Anterior cingulate cortex (tissue), 58 donors: ENCODE measurements at places on chromosomes 7 and 10.

GRCh38 chr7:90251304-90251635, 6.3 kb downstream of the CFAP69 start:
- no peak for DNase-seq

- no peak for DNase-seq
Measured at GRCh38 chr7:47539398-47540052, 42.4 kb downstream of the TNS3 start.

- DNase-seq = no peak
Measured at GRCh38 chr10:71848325-71849275, 2.5 kb downstream of the PSAP start.

GRCh38 chr10:103177123-103177522, 15.9 kb downstream of the NT5C2 start:
- no peak for DNase-seq

DNA sequence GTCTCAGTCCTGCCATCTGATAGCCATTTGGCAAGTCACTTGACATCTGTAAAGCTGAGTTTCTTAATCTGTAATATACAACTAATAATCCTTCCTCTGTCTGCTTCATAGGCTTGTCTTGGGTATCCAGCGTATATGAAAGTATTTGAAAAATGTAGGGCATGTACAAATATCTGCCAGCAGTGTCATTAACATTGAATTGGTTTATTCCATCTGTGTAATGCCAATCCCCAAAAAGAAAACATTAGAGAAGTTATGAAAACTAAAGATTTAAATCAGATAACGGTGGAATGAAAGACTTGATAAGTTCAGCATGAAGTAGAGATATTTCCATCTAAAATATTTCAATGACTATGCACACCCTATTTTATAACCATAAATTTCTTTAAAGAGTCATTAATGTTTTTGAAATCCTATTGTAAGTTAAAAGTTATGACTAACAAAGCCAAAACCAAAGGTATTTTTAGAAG, 9.8 kb upstream of the RTKN2 start:
- DNase-seq = no peak

GRCh38 chr7:42227936-42228591, 8.9 kb downstream of the GLI3 start:
- DNase-seq = no peak

GRCh38 chr10:69818676-69819239, 17.1 kb downstream of the COL13A1 start:
- no peak for DNase-seq

- DNase-seq = no peak
Measured at GRCh38 chr10:34029455-34029854, 695.0 kb upstream of the NRP1 start.

GRCh38 chr7:5231116-5231515, 41.1 kb downstream of the WIPI2 start:
- DNase-seq = no peak

- no peak for DNase-seq
Measured at GRCh38 chr10:27714349-27714748, 31.3 kb downstream of the MKX start.

GRCh38 chr10:125840955-125841354, 17.6 kb downstream of the BCCIP start:
- no peak for DNase-seq

GRCh38 chr7:94498918-94499317, 10.7 kb upstream of the CASD1 start:
- DNase-seq = no peak

DNA sequence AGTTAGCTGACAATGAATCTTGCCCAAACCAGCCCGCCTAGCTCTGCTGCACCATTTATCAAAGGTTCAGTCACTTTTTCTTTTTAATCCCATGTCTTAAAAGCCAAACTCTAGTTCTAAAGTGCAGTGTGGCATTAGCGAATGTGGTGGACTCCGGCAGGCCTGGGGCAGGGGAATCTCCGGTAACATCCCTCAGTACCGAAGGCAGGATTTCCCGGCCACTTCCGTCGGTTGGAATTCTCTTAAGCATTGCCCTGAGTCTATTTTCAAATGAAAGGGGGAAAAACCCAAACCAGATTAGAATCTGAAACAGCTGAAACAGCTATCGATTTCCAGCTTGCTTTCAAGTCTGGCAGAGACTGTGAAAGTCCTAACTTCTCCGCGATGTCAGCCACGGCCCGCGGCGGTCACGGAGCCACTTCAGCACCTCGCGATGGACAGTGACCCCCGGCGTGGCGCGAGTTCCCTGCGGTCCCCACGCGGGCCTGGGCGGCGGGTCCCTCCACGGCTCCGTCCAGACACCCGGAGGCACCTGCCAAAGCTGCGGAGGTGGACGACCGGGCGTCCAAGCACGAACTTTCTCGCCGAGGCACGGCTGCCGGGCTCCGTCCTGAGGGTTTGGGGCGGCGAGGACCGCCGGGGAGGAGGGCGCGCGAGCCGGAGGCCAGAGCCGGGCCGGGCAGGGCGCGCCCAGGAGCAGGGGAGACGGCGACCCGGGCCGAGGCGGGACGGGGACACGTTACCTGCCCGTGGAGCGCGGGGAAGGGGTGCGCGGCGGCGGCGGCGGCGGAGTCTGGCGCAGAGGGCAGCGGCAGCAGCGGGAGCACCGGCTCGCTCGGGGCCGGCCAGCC, 745 bp downstream of the TCERG1L start:
- no peak for DNase-seq

GRCh38 chr10:126207313-126207771, 180.9 kb downstream of the ADAM12 start:
- no peak for DNase-seq

- no peak for DNase-seq
Measured at GRCh38 chr7:120110169-120110568, 162.8 kb upstream of the KCND2 start.

- DNase-seq = no peak
Measured at GRCh38 chr7:19051767-19052375, 65.6 kb downstream of the TWIST1 start.

DNA sequence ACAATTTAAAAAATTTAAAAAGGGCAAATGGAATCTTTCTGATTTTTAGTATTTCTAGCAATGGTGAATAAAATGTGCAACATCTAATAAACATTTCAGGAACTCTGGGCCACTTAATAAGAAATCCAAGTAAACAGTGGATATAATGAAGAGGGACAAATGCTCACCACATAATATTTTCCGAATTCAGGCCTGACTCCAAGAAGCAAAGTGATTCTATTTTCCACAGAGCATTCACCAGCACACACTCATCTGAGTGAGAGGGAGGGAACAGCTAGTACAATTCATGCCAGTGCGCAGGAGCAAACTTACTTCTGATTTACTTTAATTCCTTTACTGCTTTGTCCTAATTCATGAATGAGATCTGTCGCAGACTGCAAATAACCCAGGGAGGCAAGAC, 10.1 kb downstream of the NPVF start:
- DNase-seq = no peak

DNA sequence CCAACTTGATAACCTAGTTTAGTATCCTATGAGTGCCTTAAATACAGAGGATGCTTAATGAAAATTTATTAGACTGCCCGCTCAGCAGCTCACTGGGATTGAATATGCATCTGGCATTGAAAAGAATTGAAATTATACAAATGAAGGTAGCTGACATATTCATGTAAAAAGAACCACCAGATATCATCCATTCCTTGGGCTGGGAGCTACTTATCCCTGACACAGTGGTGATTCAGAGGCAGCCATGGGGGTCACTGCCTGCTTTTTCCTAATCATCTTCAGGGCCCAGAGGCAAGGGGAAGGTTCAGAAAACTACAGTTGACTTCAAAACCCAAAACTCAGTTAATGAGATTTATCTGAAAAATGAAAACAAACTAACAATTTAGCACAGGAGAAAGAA, 120.9 kb downstream of the TRIL start:
- no peak for DNase-seq

- DNase-seq = no peak
Measured at GRCh38 chr7:26658389-26659084, 205.9 kb downstream of the SKAP2 start.

- no peak for DNase-seq
Measured at GRCh38 chr10:18312374-18313139, 172.3 kb downstream of the CACNB2 start.

- no peak for DNase-seq
Measured at GRCh38 chr7:44461387-44461786, 29.1 kb downstream of the NUDCD3 start.

DNA sequence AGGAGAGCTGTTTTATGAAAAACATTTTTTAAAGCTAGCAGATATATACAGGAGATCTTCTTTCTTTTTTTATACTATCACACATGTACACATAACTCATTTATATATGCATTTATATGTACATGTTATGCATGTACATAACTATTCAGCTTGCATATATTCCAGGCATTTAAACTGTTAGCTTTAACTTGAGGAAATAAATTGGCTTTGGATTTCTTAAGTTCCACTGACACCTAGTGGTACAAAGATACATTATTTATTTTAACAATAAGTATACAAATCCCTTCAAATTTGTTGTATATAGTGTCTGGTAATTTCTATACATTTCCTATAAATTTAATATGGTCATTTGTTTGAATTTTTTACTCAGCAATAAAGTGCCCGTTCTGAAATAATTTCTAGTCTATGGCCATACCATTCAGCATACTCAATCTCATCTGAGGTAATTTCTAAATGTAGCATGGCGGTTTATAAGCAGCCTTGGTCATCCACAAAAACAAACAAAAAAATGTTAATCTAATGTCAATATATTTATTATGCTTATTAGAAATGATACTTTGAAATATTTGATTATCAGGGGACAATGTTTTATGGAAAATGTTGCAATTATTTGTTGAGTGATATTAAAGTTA, 11.6 kb downstream of the ZDHHC6 start:
- no peak for DNase-seq

DNA sequence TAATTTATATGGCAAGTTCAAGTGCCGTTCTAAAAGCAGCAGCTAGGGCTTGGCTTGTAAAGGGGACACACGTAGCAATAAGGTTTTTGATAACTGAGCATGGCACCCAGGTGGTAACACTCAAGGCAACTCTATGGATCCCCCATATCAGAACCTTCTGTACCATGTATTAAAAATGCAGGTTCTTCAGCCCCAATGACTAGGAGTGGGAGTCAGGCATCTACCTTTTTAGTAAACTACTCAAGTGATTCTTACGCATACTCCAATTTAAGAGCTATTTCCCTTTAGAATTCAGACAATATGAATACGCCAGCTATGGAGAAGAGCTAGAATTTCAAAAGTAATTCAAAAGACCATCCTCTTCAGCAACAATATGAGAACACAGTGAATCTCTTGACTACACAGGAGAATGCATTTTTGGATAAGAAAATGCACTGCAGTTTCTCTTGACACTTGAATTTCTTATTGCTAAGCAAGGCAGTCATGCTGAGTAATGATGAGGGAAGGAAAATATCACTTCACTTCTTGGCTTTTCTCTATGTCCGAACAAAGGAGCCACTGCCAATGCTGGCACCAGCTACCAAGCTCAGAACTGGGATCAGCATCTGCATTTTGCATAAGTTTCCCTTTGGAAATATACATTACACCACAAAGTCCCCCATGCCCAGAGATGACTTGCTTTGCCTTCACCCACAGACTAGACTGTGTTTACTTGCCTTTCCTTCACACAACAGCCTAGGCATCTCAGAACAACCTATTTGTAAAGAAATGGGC, 53.5 kb downstream of the ABLIM1 start:
- DNase-seq = no peak

- no peak for DNase-seq
Measured at GRCh38 chr10:91520661-91521060, 110.5 kb downstream of the HECTD2 start.

DNA sequence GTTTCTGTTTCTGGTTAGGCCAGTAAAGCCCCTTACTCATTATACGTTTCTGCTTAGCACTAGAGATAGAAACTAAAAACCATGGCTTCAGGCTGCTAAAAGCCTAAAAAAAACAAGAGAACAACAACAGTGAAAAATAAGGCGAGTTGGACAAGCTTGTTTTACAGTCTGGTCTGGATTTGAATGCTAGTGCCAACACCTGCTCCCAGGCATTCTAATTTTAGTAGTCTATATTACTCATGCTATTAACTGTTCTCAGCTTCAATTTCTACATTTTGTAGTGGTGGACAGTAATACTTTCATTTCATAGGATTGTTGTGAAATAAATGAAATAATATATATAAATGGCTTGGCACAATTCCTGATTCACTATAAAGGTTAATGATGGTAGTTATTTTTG, 108.5 kb downstream of the HBP1 start:
- DNase-seq = no peak

- peak; percentile 20 for DNase-seq
Measured at GRCh38 chr7:100493476-100494264, 9.9 kb downstream of the NYAP1 start.

DNA sequence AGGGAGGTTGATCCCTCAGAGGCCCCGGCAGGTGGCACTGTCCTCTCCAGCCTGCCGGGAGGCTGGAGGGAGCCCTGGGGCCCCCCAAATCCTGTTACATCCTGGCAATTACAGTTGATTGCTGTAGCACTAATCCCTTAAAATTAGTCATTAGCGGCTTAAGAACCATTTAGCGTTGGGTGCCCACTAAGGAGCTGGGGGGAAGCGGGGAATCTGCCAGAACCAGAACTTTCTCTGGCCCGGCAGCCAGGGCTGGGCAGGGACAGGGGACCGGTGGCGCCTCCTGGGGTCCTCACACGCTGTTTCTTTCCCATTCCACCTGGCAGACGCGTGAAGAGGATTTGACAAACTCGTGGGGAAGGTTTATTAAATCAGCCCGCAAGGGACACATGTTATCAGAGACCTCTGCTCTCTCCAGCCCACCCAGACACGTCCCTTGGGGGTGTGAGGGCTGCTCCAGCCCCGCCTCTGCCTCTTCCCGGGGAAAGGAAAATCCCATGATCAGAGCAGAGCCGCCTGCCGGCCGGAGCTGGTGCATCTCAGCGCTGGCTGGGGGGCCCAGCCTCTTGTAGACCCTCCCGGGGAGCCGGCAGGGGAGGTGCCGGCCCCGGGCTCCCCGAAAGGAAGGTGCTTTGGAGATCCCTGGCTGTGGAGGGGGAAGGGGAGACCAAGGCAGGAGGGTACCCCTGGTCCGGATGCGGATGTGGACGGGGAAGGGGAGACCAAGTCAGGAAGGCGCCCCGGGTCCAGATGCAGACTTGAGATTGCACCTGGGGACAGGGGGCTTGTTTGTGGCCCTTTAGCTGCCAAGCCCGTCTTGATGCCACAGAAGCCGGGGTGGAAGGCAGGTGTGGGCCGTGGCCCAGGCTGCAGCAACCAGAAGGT, 142.7 kb downstream of the ELFN1 start:
- no peak for DNase-seq

DNA sequence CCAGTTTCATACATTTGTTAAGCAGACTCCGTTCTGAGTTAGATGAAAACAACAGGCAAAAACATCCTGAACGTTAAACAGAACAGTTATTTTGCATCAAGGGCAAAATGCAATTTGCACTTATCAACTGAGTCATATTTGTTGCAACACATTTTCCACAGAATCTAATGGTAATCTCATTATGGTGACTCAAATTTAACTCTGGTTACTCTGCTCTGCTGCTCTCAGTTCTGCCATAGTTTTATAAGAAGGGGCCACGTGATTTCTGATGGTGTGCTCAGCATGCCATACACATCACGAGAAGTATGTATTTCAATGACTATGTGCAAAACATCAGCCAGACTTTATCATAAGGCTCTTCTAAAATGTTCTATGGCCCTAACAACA, 148.8 kb downstream of the CHCHD3 start:
- no peak for DNase-seq

GRCh38 chr7:142808461-142808801, 37.7 kb downstream of the PRSS2 start:
- no peak for DNase-seq

- DNase-seq = no peak
Measured at GRCh38 chr10:132175907-132176581, 10.7 kb upstream of the DPYSL4 start.

- DNase-seq = no peak
Measured at GRCh38 chr7:117349570-117349969, 26.7 kb upstream of the WNT2 start.
